ENCODE measurements at places on chromosomes 12 and 14. TPM values are rescaled to one million over a fixed set of nuclear protein-coding genes. Genes with fewer than 3 reads are reported as not detected.

- no peak for DNase-seq
Measured at GRCh38 chr12:95978774-95979173, 17.4 kb downstream of the HAL start.

Gene TAS2R8
- not detected for polyA plus RNA-seq

Gene NEDD1
- 37.3 TPM for polyA plus RNA-seq

DNA sequence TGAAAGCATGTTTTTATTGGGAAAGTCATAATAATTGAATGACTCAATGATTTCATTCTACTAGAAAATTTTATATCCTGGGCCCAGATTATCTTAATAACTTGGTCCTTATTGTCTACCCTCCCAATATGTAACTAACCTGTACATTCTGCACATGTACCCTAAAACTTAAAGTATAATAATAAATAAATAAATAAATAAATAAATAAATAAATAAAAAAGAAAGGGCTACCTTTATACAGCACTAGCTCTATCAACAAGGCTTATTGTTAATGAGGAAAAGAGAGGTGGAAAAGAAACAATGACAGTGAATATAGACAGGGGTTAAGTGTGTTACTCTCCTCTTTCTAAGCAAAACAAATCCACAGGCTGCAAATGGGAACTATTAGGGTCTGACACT lies 83.6 kb downstream of the GRIN2B start:
- DNase-seq = no peak

Gene AQP2
- polyA plus RNA-seq = 104 TPM

DNA sequence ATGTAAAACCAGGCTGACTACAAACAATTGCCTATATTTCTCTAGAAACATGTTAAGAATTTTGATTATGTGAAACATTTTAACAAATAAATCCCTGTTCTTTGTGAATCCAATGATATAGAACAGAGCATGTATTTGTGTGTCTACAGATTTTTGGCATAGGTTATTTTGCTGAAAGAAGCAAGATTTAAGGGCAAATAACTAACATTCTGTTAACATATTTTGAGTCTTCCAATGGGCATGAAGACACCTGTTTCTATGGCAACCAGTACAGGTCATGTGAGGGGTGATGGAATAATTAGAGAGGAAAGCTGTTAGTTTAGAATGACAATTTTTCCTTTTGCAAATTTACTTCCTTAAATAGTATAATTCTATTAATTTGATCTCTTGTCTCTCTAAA lies 8.8 kb downstream of the ART4 start:
- no peak for DNase-seq

DNA sequence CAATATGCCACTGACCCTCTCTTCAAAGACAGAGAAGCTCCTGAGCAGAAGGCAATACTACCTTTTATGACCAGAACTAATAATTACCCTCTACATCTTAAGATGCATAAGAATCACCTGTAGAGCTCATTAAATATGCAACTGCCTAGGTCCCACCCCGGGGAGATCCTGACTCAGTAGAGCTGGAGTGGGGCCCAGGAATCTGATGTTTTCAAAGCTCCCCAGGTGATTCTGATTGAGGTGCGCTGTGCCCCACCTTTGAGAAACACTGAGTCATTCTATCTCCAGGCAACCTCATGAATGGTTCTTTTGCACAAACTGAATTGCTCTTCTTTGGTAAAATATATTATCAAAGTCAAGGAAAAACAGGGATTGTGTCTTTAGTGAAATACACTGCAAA lies 149.3 kb upstream of the BMP4 start:
- DNase-seq = no peak

DNA sequence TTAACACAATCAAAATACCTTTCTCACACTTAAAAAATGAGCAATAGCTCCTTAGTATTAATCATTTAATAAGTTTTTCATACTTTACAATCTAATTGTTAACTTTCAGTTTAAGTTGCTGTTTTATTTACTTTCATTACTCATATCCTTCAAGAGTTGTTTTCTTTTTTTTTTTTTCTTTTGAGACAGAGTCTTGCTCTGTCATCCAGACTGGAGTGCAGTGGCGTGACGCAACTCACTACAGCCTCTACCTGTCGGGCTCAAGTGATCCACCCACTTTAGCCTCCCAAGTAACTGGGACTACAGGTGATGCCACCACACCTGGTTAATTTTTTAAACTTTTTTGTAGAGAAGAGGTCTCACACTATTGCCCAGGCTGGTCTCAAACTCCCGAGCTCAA lies 16.1 kb downstream of the ZBTB1 start:
- DNase-seq = no peak

DNA sequence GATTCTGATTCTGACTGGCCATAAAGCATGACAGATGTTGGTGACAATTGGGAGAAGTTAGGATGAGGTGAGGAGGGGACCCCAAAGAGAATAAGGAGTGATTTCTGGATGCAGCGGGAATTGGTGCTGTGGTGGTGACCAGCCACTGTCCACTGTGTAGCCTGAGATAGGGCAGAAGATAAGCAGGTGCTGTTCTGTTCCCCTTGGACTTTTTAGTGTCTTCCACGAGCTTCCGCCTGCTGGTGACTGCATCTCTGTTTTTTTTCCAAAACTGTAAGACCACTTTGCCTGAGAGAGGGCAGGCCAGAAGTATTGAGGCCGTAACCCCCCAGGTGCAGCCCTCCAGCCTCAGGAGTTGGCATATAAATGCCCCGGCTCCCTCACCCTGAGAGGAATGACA lies 161.2 kb upstream of the MYL2 start:
- DNase-seq = no peak

Gene ACVRL1
- 30.9 TPM for polyA plus RNA-seq

Gene A2M
- 265 TPM for polyA plus RNA-seq

DNA sequence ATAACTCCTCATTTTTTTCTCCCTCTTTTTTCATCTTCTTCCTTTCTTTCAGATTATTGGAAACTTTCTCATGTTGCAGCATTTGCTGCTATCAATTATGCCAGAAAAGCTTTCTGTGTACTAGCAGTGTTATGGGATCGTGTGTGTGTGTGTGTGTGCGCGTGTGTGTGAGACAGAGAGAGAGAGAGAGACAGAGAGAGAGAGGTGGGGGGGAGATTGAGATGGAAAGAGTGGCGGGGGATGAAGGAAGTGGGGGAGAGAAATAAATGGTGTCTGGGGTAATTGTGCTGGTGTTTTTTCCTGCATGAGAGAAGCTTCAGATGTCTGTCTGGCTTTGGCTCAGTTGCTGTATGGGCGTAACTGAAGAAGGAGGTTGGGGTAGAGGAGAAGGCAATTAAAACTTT lies 268.9 kb downstream of the RAD51B start:
- DNase-seq = peak; percentile 56

Gene C12orf60
- 6.2 TPM for polyA plus RNA-seq

GRCh38 chr12:5554711-5555110 lies 122.8 kb downstream of the NTF3 start:
- no peak for DNase-seq

DNA sequence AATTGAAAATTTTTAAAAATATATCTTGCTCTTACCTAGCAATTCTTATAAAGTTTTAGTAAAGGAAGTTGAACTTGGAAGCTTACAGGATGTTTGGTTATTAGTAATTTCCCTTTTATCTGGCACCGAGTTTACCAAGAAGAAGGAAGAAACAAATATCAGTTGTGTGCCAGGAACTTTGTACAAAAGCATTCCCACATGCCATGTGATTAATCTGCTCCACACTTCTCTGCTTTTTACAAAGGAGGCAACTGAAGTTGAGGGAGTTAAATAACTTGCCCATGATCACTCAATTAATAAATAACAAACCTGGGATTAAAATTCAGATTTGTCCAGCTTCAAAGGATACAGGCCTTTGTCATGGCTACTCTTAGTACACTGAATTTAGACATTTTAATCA lies 122.5 kb upstream of the BCAT1 start:
- no peak for DNase-seq

Gene TCL1A
- 2.2 TPM for polyA plus RNA-seq

DNA sequence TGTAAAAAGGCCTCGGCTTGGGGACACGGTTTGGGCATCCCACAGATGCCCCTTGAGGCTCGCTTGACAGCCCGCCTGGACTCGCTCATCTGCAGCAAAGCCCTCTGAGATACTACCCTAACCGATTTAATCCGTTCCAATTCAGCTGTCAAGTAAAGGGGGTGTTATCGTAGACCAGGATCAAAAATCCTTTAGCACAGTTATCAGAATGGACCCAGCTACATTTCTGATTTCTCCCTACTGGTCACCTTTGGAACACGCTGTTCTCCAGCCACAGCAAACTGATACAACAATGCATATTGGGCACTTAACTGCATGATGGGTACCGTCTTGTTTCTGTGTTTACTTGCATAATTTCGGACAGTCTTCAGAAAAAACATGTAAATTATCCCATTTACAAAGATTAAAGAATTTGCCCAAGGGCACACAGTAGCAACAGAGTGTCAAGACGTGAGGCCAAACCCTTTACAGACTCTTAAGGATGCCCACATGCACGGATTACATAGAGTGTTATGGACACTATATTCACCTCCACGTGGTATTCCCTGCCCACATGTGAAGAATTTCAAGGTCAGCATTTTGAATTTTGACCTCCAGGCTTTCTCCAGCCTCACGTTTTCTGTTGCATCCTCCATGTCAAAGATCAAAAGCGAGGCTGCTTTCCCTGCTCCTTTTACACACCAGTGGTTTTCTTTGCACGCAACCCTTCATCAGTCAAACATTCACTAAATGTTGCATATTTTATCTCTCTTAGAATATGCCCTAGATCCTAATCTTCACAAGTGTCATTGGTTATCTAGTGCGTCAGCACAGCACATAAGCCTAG lies 3.2 kb upstream of the DUSP6 start:
- DNase-seq = no peak

Gene SRRM4
- 0.03 TPM for polyA plus RNA-seq

DNA sequence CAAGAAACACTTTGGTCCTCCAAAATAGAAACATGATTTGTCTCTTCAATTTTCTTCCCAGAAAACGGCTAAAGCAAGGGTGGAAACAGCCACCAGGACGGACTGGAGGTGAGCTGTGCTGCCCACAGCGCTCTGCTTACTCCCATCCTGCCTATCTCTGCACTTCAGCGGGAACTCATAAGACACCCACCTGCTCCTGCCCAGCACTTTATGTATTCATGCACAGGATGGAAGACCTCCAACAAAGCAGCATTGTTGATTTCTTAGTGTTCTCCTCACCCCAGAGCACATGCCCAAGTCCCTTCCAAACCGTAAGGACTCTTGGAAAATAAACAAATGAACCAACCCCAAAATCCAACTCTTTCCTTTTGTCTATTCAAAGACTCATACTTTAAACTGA lies 277.2 kb downstream of the MED13L start:
- no peak for DNase-seq

Gene RCOR1
- 32.1 TPM for polyA plus RNA-seq

DNA sequence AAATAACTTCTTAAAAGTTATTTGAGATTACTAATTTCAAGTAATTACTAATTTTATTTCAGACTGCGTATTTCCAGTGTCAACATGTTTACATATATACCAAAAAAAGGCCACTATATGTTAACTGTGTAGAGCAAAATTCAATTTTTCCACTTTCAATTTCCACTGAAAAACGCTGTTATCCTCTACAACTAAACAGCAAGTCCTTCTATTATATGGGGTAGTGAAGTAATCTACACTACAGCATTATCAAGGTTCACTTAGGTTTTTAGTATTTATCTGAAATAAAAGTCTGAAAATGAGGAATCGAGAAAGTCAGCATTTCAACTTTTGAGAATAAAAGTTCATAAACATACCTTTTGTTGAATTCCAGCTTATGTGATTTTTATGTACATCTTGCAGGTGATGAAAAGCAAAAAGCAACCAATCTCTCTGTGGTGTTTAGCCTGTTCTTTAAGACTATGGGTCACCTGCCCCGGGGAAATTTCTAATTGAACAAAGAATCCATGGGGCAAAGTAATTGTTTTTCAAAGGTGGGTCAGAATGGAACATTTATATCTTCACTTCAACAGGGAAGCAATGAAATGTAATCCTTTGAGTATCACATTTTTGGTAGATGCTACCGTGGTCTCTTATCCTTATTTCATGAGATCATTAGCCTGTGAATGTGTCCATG lies 3.3 kb downstream of the BTG1 start:
- no peak for DNase-seq

Gene ASCL1
- polyA plus RNA-seq = 0.11 TPM

Gene KCNA5
- polyA plus RNA-seq = 2.5 TPM

Data from right renal cortex interstitium (tissue), 3 donors.